ENCODE measurements at places on chromosomes 12 and 14.

- DNase-seq: no peak
Measured at GRCh38 chr12:132617822-132618682, 524 bp upstream of the P2RX2 start.

GRCh38 chr12:86621957-86622356, 365.8 kb upstream of the MGAT4C start:
- DNase-seq: no peak

DNA sequence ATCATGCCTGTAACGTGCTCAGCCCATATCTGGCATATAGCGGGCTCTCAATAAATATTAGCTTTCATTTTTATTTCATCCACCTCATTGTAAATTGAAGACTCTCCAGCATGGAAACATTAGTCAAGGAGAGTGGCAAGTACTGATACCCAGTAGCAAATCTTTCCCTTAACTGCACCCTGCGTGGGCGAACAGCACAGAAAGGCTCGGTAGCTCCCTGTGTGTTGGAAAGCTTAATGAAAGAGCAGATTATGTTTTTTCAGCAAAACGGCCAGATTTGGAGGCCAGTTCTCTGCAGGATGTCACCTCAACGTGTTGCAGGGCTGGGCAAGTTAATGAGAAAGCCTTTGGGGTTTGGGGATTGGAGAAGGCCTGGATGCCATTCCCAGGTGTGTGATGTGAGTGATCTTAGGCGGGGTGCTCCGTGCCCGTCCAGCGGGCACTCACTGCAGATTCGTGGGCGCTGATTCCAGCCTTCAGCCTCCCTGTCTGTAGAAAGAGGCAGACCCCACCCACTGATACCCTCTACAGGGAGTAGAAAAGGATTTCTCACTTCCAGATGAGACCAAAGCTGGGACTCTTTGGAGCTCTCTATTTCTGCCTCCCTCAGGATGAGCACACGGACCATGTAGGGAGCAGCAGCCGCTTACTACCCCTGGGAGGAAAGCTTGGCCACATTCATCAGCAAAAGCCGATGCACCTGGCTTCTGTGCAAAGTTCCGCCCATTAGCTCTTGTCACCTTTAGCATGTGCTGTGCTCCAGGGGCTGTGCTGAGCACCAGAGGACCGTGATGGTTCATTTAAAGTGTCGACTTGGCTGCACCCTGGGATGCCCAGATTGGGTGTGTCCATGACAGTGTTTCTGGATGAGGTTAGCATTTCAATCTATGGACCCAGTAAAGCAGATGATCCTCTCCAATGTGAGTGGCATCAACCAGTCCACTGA, 29.1 kb downstream of the C14orf132 start:
- DNase-seq: no peak

DNA sequence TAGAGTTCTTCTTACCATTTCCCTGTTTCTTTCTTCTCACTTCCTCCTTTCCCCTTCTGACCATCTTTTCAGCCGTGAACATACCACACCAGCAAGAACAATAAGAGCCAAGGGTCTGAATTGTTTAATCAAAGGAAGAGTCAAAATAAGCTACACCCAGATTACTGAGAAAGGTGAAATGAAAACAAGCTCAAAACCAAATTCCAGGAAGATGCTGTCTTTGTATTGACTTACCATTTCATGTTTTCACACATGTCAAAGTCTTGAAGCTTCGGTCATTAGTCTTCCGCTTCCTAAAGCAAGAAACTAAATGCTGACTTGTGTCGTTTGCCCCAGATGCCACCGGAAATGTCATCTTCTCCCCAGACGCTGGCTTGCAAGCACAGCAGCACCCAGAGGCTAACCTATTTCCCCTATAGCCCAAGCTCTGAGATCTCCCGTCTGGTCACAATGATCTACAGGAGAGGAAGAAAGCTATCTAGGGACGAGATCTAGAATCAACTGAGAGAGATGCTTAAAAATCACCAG, 136.5 kb upstream of the AMIGO2 start:
- DNase-seq: no peak

GRCh38 chr14:23299211-23299957, 3.3 kb downstream of the PPP1R3E start:
- DNase-seq: no peak

- no peak for DNase-seq
Measured at GRCh38 chr12:123478762-123479161, 20.8 kb downstream of the SNRNP35 start.

DNA sequence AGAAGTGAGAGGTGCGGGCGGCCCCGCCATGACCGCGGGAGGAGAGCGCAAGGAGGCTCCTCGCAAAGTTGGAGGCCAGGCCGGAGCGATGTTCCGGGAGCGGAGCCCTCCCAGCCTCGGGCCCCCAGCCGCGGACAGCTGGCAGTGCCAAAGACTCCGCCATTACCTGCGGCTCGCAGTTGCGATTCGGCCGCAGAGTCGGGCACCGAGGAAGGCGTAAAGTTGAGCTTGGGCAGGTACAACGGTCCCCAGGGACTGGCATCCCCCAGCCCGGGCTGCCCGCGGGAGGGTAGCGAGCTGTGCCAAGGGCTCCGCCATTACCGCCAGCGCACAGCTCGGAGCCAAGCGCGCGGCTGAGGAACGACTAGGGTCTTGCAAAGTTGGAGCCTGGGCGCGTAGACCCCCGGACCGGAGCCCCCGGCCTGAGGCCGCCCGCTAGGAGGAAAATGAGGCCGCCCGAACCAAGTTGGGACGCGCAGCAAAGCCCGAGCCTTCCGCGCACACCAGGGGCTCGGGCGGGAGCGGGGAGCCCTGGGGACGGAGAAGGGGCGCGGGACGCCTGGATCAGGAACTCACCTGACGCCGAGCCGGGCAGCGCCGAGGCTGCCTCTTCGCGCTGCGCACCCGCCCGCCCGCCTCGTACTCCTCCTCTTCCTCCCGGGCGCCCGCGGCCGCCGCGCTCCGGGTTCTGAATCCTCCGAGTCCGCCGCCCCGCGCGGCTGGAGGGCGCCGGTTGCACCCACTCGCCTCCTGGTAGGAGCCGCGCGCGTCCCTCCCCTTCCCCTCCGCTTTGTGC, 677 bp downstream of the NOS1 start:
- DNase-seq: no peak

DNA sequence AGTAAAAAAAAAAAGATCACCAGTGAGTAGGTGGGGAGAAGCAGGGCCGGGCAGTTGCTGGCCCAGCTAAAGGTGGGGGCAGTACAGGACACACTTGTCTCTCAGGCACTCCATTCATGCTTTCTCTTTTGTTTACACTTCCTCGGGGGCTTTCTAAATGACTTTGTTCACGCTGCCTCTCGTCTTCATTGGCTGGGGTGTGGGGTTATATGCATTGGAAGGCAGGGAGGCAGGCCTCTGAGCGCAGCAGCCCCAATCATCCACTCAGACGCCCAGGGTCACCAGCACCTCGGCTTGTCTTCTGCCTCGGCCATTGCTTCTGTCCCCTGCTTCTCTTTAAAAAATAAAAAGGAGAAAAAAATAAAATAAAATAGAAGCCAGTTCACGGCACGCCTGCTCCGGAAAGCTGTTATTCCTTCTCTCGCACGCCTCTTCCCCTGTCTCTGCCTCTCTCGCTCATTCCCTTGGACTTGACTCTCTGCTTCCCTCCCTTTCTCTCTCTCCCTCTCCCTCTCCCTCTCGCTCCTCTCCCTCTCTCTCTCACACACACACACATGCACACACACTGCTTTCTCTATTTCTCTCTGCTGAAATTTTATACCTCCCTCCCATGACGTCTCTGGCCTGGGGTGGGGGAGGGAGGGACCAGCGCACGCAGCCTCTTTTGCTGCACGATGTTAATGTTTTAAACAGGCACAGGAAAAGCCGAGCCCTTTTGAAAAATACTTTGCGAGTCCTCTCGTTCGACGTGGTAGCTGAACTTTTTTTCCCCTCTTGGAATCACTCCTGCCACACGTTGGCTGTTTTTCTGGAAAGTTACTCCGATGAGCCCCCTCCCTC, at the start of gene TGFB3:
TSS of gene TGFB3 (minus strand) at position 570 of the 840 bp plus-strand sequence. CDS start 1,102 bp downstream, outside the sequence.
- no peak for DNase-seq

DNA sequence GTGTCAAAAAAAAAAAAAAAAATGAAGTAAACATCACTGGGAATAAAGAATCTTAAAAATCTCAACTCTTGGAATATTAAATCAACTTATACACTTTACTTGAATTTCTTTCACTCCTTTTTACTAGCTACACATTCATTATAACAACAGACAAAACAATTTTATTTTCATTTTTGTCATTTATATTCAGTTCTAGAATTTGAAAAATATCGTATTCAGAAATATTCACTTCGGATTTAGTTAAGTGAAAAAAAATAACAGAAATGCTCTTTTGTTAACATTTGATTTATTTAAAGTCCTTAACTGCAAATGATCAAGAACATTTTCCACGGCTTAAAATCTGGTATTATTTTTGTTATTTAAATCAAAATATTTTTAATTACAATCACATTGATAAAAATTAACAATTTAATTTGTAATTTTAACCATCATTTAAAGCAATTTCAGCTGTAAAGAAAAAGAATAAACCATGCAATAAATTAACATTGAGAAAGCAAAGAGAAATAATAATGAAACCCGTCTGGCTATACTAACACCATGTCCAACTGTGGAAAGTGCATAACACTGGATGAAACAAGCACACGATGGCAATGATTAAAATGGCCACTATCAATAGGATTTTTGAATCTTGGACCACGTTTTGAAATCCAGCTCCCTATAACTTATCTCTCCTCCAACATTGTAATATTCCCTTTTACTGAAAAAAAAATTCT, 5.2 kb downstream of the FOXA1 start:
- DNase-seq: no peak

GRCh38 chr12:59597385-59597781, 1.6 kb downstream of the SLC16A7 start:
- DNase-seq: no peak

DNA sequence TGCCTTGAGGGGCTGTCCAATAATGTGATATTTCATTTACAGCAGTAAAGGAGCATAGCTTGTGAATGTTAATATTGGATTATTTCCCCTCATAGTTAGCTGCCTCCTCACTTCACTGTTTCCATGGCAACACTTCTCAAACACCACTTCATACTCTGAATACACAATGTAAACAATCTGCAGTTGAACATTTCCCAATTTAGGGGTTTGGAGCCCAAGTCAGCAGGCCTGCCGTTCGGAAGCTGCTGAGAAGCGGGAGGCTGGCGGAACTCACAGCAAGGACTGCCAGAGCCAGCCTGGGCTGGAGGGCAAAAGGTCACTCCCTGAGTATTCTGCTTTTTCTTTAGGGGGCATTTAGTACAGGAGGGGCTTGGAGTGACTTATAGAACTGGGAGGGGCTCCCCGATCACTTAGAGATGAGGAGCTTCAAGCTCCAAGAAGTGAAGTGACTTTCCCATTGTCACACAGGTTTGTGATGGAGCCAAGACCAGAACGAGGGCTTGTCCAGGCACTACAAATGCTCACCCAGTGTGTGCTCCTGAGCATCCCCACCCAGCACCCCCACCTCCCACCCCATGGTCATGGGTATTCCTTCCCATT, 12.1 kb upstream of the SLC24A4 start:
- no peak for DNase-seq

GRCh38 chr12:34604631-34605509, 582.6 kb downstream of the ALG10 start:
- no peak for DNase-seq

- DNase-seq: no peak
Measured at GRCh38 chr12:107402041-107403022, 283.3 kb upstream of the PWP1 start.

DNA sequence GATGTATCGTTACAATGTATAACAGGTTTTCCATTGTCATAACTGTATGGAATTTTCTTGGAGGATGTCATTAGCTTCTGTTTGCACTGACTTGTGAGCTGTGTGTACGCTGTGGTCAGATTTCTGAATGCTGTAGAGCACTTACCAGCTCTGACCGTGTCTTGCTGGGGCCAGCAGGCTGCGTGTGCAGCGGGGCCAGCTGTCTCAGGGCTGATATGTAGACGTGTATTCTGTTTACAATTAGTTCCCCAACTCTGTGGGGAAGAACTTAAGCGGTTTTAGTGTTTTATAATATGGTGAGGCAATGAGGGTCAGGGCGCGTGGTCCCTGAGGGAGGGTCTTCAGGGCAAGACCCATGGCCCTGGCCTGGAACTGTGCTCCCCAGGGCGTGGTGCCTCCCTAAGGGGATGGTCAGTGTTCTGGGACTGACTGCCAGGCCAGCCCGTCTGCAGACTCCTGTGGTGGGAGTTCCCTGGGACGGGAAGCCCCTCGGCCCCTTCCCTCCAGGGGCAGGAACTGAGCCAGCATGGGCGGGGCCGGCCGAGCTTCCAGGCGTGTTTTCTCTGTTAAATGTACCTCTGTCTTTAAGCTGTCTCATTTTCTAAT, 18.7 kb downstream of the XRCC3 start:
- DNase-seq: no peak

GRCh38 chr14:23618415-23618988, 17.7 kb upstream of the DHRS2 start:
- no peak for DNase-seq

GRCh38 chr12:24911271-24911791, 37.6 kb downstream of the BCAT1 start:
- DNase-seq: no peak

- DNase-seq: no peak
Measured at GRCh38 chr14:37620856-37621255, 25.4 kb downstream of the TTC6 start.

DNA sequence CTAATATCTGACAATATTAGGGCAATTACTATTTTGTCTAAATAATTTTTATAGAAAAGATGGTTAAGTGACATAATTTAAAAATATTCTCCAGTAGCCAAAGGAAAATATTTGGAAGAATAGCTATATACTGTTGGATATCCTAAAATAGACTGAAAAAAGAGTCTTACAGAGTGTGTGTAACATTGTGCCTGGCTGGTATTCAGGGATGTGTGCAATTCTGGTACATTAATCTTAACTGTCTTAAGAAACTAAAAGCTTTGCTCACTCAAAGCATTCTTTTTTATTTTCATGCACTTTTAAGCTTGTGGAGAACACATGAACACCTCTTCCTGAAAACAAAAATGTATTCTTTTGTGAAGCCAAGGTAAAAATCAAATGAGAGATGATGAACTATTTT, 10.1 kb upstream of the NR2C1 start:
- DNase-seq: no peak

GRCh38 chr12:121668750-121669520, 519 bp downstream of the MORN3 start:
- no peak for DNase-seq

GRCh38 chr14:55454264-55455002, 14.0 kb upstream of the TBPL2 start:
- no peak for DNase-seq

DNA sequence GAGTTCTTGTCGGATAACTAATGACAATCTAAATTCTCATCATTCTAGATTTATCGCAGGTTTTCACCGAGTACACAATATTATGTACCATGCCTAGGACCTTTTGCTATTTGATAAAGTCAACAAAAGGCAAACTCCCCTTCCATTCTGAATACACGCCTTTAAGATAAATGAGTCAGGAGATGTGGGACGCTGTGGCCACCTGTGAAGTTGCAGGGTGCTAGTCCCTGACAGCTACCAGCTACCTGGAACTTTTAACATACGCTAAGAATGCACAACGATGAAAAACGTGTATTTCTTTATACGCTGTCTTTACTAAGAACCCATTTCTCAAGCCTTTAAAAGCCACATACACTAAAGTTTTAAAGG, 678 bp downstream of the MDM1 start:
- DNase-seq: no peak

- DNase-seq: no peak
Measured at GRCh38 chr14:22088614-22089342, 415.2 kb upstream of the OR4E1 start.

All from Panc1 (cell line).